ENCODE measurements at places on chromosomes 4 and X. TPM values are rescaled to one million over a fixed set of nuclear protein-coding genes. Genes with fewer than 3 reads are reported as not detected.

MCF2 gene
- total RNA-seq = 0.52 TPM

FTHL17 gene
- not detected for total RNA-seq

IL13RA2 gene
- not detected for total RNA-seq

TMPRSS11A gene
- total RNA-seq = not detected

CT45A10 gene
- not detected for total RNA-seq

SEPSECS gene
- total RNA-seq = 4.9 TPM

TRO gene
- total RNA-seq = 1.9 TPM

SHROOM2 gene
- 0.71 TPM for total RNA-seq

APLN gene
- 15.9 TPM for total RNA-seq

PGAM4 gene
- not detected for total RNA-seq

GRCh38 chr4:99763635-99764101 lies 53.0 kb upstream of the DAPP1 start:
- no peak overlapping the region for H3K4me3 ChIP-seq
- H3K36me3 ChIP-seq = no peaks in the 10 kb centered on the region
- no peak overlapping the region for H3K27ac ChIP-seq
- DNase-seq = no peak
- H3K4me1 ChIP-seq = peaks cover 14% of the 10 kb centered on the region

GRCh38 chr4:88275516-88275915 lies 8.8 kb downstream of the PPM1K start:
- DNase-seq = no peak
- H3K4me3 ChIP-seq = no peak overlapping the region
- H3K27me3 ChIP-seq = no peaks in the 10 kb centered on the region

DNA sequence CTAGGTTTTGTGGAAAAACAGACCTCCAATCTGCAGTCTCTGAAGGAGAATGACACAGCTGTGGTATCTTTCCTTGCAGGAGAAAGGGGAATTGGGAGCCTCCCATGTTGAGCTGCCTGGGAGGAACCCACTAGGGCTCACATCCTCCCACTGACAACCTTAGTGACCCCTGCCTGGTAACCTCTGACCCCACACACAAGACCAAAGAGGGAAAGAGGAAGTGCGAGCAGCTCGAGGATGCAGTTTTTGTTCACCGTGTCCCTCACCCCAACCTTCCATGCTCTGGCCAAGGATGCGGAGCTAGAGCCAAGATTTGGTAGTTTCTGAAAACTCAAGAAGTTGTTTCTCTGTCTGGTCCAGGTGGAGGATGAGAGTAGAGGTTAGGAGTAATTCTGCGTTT lies 5.4 kb upstream of the ZXDA start:
- no peak overlapping the region for H3K4me3 ChIP-seq
- no peak overlapping the region for H3K27ac ChIP-seq
- H3K27me3 ChIP-seq = no peaks in the 10 kb centered on the region
- no peak for DNase-seq

GRCh38 chrX:69028761-69029120 lies 136.5 kb downstream of the PJA1 start:
- DNase-seq = no peak
- no peak overlapping the region for H3K27ac ChIP-seq
- no peaks in the 10 kb centered on the region for H3K27me3 ChIP-seq
- no peak overlapping the region for H3K4me3 ChIP-seq
- no peaks in the 10 kb centered on the region for H3K36me3 ChIP-seq

- H3K4me1 ChIP-seq = peaks cover 22% of the 10 kb centered on the region
- no peak for DNase-seq
- peak overlapping the region; percentile 94 for H3K27ac ChIP-seq
- no peaks in the 10 kb centered on the region for H3K36me3 ChIP-seq
- H3K27me3 ChIP-seq = no peaks in the 10 kb centered on the region
- peak overlapping the region; percentile 78 for H3K4me3 ChIP-seq
These were observed 704 bp downstream of the FAM3A start for GRCh38 chrX:154515090-154515965.

DNA sequence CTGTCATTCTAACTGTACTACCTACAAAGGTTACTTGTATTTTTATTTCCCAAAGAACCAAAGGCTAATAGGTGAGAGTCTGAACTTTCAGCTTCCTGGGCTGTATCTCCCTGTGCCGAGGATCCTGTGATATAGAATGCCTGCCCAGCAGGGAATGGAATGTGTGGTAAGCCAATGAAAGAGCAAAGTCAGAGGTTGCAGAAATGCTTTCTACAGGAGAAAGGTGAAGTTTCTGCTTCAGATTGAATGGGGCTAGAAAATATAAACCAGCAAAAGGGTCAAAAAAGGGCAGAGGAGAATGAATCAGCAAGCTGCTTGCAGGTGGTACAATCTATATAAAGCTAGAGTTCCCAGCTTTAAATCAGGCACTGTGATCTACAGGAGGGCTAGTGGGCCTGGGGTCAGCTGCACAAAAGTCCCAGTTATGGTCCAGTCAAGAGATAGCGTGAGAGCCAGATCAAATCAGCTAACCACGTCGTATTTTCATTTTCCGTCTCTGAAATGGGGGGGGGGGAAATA lies 146.1 kb downstream of the DCTD start:
- H3K36me3 ChIP-seq = no peaks in the 10 kb centered on the region
- peaks cover 3% of the 10 kb centered on the region for H3K27me3 ChIP-seq
- no peak overlapping the region for H3K27ac ChIP-seq
- H3K4me1 ChIP-seq = no peaks in the 10 kb centered on the region
- H3K4me3 ChIP-seq = no peak overlapping the region

- no peaks in the 10 kb centered on the region for H3K27me3 ChIP-seq
- no peaks in the 10 kb centered on the region for H3K36me3 ChIP-seq
- H3K4me3 ChIP-seq = no peak overlapping the region
- H3K4me1 ChIP-seq = peaks cover 91% of the 10 kb centered on the region
- no peak for DNase-seq
These were observed 12.8 kb downstream of the SCARB2 start for GRCh38 chr4:76200771-76201231.

GRCh38 chr4:107423677-107424405 lies 296.2 kb downstream of the PAPSS1 start:
- no peak overlapping the region for H3K27ac ChIP-seq
- no peaks in the 10 kb centered on the region for H3K4me1 ChIP-seq
- no peaks in the 10 kb centered on the region for H3K36me3 ChIP-seq
- H3K4me3 ChIP-seq = no peak overlapping the region
- H3K27me3 ChIP-seq = no peaks in the 10 kb centered on the region
- DNase-seq = no peak

- no peak for DNase-seq
- H3K36me3 ChIP-seq = no peaks in the 10 kb centered on the region
- H3K4me3 ChIP-seq = no peak overlapping the region
- peaks cover 12% of the 10 kb centered on the region for H3K4me1 ChIP-seq
- no peaks in the 10 kb centered on the region for H3K27me3 ChIP-seq
These were observed 376.0 kb downstream of the BCOR start for GRCh38 chrX:39721566-39722279.

GRCh38 chr4:78757574-78757973 lies 18.6 kb upstream of the BMP2K start:
- H3K27ac ChIP-seq = no peak overlapping the region
- H3K36me3 ChIP-seq = no peaks in the 10 kb centered on the region
- H3K27me3 ChIP-seq = no peaks in the 10 kb centered on the region
- no peak overlapping the region for H3K4me3 ChIP-seq

DNA sequence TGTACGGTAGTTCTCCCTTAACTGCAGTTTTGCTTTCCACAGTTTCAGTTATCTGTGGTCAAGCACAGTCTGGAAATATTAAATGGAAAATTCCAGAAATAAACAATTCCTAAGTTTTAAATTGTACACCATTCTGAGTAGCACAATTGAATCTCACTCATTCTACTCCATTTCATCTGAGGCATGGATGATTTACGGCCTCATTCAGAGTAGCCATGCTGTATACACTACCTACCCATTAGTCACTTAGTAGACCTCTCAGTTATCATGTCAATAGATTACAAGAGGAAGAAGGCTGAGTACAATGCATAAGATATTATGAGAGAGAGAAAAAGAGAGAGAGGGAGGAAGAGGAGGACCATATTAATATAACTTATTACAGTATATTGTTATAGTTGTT lies 77.5 kb downstream of the ENOX2 start:
- no peak for DNase-seq
- H3K4me3 ChIP-seq = no peak overlapping the region
- no peaks in the 10 kb centered on the region for H3K27me3 ChIP-seq
- H3K27ac ChIP-seq = no peak overlapping the region

GRCh38 chr4:76836860-76837562 lies 60.9 kb downstream of the SOWAHB start:
- no peak overlapping the region for H3K27ac ChIP-seq
- no peak for DNase-seq
- H3K4me3 ChIP-seq = no peak overlapping the region
- H3K4me1 ChIP-seq = peaks cover 3% of the 10 kb centered on the region
- H3K36me3 ChIP-seq = no peaks in the 10 kb centered on the region

DNA sequence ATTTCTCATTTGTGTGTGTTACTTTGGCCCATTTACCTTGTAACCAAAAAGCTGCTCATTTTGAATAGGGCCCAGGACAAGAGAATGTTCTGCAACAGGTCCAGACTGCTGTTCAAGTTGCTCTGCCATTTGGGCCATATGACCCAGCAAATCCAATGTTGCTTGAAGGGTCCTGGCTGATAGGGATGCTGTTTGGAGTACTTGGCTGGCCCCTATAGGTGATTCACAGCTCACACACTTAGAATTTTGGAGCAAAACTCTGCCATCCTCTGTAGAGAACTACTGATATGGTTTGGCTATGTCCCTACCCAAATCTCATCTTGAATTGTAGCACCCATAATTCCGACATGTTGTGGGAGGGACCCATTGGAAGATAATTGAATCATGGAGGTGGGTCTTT lies 131.5 kb downstream of the AASDH start:
- no peak for DNase-seq
- no peaks in the 10 kb centered on the region for H3K27me3 ChIP-seq
- H3K4me3 ChIP-seq = no peak overlapping the region
- H3K27ac ChIP-seq = no peak overlapping the region
- no peaks in the 10 kb centered on the region for H3K36me3 ChIP-seq

DNA sequence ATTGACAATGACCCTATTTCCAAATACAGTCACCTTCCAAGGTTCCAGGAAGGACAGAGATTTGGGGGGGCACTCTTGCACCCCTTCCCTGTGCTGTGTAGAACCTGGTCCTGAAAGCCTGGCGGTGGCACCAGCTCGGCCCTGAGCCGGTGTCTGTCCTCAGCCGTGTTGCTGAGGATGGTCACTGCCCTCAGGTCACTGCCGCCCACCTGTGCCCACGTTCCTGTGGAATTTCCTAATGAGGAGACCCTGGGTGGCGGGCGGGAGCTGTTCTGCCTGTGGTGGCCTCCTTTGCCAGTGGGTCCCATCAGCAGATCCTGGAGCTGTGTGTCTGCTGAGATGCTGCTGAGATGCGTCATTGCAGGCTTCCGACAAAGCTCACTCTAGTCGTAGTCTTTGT lies 32.9 kb downstream of the NELFA start:
- DNase-seq = no peak
- H3K4me3 ChIP-seq = no peak overlapping the region
- H3K27me3 ChIP-seq = no peaks in the 10 kb centered on the region
- H3K4me1 ChIP-seq = no peaks in the 10 kb centered on the region
- H3K36me3 ChIP-seq = peaks cover 73% of the 10 kb centered on the region

- no peaks in the 10 kb centered on the region for H3K4me1 ChIP-seq
- no peak overlapping the region for H3K27ac ChIP-seq
- H3K4me3 ChIP-seq = no peak overlapping the region
- no peaks in the 10 kb centered on the region for H3K36me3 ChIP-seq
- no peak for DNase-seq
These were observed 30.5 kb upstream of the OR13H1 start for GRCh38 chrX:131513159-131513914.

GRCh38 chrX:23661671-23662070 lies 5.6 kb upstream of the PRDX4 start:
- H3K27ac ChIP-seq = no peak overlapping the region
- H3K4me1 ChIP-seq = peaks cover 2% of the 10 kb centered on the region
- H3K4me3 ChIP-seq = no peak overlapping the region
- no peak for DNase-seq

- DNase-seq = no peak
- H3K4me1 ChIP-seq = no peaks in the 10 kb centered on the region
- no peaks in the 10 kb centered on the region for H3K36me3 ChIP-seq
- H3K27me3 ChIP-seq = no peaks in the 10 kb centered on the region
- H3K27ac ChIP-seq = no peak overlapping the region
These were observed 160.8 kb upstream of the STK26 start for GRCh38 chrX:131862321-131862720.

DNA sequence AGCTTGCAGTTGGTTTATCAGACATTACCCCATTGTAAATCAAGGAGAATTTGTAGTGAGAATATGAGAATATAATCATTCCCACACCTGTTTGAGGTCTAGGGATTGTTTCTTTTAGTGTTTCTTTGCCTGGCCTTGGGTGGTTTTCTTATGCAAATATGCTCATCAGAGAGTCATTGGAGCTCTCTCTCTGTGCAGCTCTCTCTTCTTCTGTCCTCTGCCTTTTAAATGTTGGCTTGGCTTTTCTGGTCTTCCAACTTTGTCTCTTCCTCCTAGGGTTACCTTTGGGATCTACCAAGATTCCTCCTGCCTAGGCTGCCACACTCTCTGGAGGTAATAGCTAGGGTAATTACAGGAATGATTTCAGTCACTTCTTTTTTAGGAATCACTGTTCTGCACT lies 102.3 kb upstream of the ARSJ start:
- H3K4me1 ChIP-seq = no peaks in the 10 kb centered on the region
- H3K27ac ChIP-seq = no peak overlapping the region
- DNase-seq = no peak
- no peaks in the 10 kb centered on the region for H3K27me3 ChIP-seq
